ENCODE measurements at places on chromosomes 7 and 10.

DNA sequence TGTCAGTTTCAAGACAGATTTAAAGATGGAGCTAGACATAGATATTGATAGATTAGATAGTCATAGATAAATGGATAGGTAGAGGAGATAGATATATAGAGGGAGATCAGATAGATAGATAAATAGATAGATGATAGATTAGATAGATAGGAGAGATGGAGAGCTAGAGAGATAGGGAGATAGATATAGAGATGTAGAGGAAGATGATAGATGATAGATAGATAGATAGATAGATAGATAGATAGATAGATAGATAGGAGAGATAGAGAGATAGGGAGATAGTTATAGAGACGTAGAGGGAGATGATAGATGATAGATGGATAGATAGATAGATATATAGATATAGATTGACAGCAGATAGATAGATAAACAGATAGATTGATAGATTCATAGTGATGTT is 1038.8 kb upstream of the AUTS2 start:
- ATAC-seq, result no peak

GRCh38 chr10:84890706-84891105 is 562.3 kb downstream of the CCSER2 start:
- no peak for ATAC-seq

GRCh38 chr7:31108097-31108657 is 56.1 kb downstream of the ADCYAP1R1 start:
- no peak for ATAC-seq

GRCh38 chr10:49518982-49519578 is 19.8 kb downstream of the ERCC6 start:
- peak; percentile 91 for ATAC-seq

DNA sequence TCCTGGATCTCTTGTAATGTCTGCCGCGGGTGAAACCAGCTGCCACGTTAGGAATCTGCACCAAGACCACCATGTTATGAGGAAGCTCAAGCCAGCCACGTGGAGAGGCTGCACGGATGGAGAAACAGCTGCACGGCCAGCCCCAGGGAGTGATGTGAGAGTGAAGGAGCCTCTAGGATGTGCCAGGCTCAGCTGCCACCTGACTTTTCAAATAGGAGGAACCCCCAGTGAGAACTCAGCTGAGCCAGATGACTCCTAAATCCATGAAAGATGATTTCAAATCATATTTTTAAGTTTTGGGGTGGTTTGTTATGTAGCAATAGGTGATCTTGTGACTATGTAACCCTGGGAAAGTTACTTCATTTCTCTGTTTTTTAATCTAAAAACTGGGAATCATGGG is 71.7 kb downstream of the PRKAG2 start:
- ATAC-seq, result no peak

GRCh38 chr10:77332256-77332655 is 305.4 kb downstream of the KCNMA1 start:
- ATAC-seq, result no peak

GRCh38 chr7:32258265-32258664 is 188.1 kb upstream of the PDE1C start:
- no peak for ATAC-seq

DNA sequence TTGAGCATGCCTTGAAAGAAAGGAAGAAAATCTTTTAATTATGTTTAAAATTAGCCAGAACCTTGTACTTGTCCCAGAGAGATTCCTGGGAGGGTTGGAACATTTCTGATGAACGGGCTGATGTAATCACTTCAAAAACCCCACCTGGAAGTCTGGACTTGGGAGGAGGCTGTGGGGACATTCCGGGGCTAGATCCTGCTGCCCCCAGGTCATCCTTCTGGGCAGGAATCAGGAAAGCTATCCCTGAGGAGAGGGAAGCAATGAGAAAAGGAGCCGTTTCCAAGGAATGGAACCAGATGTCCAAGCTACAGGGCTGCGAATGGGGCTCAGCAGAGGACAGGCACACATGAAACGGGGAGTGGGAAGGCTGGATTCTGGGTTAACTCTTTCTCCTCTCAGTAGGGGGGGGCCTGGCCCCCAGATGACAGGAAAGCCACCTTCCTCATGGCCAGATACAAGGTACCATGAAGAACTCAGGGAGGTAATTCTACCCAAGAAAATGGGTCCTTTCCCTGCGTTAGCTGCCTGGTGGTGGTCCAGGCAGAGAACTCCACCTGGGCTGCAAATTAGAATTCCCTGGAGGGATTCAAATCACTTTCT is 280.1 kb downstream of the TCF7L2 start:
- ATAC-seq, result no peak

DNA sequence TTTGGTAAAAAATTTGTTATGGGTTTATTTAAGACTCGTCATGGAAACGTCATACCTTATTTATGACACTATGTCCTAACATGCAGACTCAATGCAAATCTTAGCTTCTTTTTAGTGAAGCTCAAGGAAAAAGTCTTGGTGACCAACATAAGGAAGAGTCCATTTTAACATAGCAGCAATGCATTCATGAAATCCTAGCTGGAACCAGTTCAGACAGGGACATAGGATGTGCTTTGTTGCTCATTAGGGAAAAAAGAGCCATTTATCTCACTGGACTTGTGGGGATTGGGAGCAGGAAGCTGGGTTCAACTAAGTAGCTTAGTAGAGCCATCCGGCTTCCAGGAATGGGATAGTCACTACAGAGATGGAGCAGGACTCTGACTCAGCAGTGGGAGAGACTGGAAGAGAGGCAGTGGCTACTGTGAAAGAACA is 100.7 kb upstream of the DKK1 start:
- ATAC-seq, result peak; percentile 42

All from SK-N-SH treated with all-trans-retinoic acid at 6 μM for 48 hours (cell line).